Germinal center (tissue), 1 donor: ENCODE measurements at places on chromosomes 3 and 15.

GRCh38 chr3:99366663-99367429 is 271.5 kb upstream of the COL8A1 start:
- DNase-seq, result no peak

DNA sequence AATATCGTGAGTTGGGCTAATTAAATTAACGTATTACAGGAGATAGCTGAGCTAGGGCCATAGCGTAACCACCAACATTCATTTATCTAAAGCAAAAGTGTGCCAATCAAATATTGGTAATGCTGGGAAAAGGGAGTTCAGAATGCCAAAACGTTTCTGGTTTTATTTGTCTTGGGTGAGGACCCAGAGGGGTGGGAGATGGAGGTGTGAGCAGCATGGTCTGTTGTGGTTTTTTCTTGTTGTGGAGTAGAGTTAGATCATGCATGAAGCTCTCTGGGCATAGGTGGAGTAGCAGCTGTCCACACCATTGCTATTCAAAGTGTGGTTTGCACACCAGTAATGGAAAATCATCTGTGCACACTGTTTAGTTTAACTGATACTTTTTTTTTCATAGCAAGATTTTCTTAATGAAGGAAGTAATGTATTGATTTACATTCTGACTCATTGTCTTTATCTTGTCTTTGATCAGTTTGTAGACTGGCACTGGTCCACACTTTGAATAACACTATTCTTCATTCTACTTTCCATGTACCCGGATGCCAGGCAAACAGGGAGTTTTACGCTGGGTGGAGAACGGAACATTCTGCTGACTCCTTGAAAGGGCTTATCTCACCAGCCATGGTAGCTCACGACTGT is 50.8 kb upstream of the CRTC3 start:
- no peak for DNase-seq

DNA sequence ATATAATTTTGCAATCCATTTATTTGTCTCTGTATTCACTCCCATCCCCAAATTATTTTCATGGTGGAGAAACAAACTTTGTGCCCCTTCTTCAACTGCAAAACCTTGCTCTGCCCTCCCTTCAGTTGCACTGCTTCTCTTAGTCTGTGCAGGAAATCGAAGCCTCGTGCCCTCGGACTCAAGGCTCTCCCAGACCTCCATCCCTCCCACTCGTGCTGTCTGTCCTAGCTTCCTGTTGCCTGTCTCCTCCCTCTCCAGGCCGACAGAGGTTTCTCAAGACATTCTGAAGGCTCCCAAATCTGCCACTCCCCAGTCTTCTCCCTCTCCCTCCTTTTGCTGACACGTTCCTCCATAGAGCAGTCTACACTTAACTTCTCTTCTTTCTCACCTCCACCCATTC is 177.6 kb downstream of the PDZRN3 start:
- no peak for DNase-seq

DNA sequence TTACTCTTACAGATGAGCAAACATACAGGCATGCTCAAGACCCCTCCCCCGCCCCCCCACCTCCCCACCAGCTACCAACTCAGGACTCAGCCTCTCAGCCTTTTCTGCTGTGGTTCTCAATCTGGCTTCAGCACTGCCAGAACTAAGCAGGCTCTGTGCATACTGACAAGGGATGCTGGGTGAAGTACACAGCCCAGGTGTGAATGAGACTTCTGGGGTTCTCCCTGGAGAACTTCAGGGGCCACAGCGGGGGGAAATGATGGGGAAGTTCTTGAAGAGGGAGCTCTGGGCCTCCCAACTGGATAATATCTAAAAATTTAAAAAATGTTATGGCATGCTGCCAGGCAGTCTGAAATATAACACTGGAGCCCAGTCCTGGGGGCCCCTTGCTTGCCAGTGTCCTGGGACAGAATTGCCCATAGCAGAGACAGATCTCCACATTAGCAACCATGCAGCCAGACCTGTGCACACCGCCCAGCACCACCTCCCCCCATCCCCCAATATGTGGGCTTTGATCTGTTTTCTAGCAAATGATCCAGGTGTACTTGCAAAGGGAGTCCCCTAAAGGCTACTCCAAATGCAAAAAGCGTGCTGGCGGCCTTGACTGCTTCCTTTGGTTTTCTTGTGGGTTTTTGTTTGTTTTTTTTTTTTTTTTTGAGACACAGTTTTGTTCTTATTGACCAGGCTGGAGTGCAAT is 41.4 kb downstream of the PGPEP1L start:
- DNase-seq, result no peak

DNA sequence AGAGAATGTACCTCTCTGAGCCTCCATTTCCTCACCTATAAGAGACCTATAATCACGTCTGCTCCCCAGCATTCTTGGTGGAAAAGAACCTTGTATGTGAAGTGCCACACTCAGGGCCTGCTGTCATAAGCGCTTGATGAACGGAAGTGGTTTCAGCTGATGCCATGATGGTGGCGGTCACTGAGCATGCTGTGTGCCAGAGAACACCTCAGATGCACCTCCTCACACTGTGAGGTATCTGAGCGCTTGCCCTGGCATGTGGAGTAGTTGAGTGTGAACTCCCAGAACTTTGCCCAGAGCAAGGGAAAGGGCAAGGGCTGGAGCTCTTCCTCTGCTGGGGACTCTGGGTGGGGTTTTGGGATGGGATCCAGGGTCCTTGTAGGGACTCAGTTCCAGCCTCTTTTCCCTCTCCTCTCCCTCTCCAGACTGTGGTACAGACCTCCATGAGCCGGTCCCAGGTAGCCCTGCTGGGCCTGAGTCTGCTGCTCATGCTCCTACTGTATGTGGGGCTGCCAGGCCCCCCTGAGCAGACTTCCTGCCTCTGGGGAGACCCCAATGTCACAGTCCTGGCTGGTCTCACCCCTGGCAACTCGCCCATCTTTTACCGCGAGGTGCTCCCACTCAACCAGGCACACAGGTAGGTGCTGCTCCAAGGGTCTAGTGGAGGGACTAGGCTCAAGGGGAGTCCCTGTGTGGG is 2.7 kb downstream of the ABHD14A start:
- DNase-seq, result no peak

DNA sequence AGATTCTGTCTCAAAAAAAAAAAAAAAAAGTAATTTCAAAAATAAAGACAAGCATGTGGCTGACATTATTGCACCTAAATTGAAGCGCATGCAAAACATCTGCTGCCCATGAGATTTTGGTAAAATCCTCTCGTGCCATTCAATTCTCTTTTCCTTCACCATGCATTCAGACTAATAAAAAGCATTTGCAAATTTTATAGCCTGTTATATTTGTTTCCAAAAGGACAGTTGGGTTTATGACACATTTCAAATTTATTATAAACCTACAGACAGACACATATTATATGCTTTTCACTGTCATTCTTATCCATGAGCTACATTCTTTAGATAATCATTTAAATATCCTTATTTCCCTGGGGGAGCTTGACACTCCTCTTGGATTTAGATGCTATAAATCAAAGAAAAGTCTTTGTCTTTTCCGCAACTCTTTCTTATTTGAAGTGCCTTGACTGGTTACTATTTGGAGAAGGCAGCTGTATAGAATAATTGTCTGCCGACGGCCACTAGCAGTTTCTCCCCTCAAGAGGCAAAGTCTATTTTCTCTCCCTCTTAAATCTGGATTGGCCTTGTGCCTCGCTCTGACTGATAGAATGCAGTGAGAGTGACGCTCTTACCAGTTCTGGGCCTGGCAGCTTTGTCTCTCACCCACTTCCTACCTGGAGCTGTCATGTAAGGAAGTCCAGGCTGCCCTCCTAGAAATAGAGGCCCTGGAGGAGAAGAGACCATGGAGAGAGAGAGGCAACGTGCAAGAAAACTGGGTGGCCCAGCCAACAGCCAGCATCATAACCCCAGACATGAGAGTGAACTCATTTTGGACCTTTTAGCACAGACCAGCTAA is 6.8 kb upstream of the LRIG1 start:
- no peak for DNase-seq

DNA sequence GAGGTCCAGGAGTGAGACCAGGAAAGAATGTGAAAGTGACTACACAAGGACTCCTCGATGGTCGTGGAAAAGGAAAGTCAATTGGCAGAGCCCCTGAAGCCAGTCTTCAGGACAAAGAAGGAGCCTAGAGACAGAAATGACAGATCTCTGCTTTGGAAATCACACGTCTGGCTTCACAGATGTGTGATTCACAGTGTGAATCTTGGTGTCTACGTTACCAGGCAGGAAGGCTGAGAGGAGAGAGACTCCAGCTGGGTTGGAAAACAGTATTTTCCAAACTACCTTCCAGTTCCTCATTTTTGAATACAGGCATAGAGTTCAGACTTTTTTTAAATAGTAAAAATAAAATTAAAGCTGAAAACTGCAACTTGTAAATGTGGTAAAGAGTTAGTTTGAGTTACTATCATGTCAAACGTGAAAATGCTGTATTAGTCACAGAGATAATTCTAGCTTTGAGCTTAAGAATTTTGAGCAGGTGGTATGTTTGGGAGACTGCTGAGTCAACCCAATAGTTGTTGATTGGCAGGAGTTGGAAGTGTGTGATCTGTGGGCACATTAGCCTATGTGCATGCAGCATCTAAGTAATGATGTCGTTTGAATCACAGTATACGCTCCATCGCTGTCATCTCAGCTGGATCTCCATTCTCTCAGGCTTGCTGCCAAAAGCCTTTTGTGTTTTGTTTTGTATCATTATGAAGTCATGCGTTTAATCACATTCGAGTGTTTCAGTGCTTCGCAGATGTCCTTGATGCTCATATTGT is 6.0 kb downstream of the CCR2 start:
- DNase-seq, result no peak

- DNase-seq, result no peak
Measured at GRCh38 chr15:49621887-49622286, 1.0 kb downstream of the DTWD1 start.

GRCh38 chr15:47669221-47669620 is 48.1 kb upstream of the SEMA6D start:
- DNase-seq, result no peak

GRCh38 chr3:24428481-24428880 is 66.2 kb downstream of the THRB start:
- DNase-seq, result no peak

DNA sequence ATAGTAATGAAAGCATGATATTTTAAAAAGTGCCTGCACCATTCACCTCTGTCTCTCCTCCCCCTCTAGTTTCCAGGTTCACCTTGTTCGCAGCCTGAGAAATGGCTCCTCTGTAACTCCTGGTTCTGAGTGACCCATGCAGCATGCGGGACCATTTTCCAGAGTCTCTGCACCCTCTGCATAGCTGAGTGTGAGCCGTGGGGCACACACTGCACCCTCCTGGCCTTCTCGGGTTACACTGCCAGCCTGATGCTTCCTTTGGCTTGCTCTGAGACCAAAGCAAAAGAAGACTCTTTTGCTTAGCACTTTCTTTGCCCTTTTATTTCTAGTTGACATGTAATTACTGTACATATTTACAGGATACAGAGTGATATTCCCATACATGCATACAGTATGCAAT is 287.3 kb downstream of the GABRG3 start:
- no peak for DNase-seq

DNA sequence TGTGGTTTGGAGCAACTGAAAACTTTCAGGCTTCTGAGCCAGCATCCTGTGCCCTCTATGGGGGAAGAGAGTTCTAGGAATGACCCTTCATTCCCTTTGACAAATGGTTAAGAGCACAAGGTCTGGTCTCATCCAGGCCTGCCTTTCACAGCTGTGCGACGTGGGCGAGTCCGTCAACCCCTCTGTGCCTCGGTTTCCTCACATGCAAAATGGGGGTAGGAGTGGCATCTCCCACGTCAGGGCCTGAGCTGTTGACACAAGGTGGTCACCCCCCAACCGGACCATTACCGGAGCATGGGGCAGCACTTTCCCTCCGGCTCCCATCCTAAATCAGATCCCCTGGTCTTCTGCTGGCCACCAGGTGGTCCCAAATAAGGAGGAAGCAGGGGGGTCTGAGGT is 70.4 kb downstream of the ATP2B2 start:
- no peak for DNase-seq

DNA sequence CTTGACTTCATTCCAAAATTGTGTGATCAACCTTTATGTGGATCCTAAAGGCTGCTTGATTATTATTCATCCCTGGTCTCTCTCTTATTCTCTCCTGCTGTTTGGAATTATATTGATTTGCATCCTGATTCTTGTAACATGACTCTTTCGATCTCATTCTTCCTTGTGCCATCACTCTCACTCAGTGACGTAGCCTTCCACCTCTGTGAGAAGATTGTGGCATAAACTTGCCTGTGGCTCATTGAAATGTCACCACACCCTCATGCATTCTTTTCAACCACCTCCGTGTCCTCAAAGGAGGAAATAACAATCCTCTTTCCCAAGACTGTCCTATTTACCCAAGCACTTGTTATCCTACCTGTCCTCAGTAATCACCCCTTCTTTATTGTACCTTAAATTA is 41.3 kb upstream of the GCNT3 start:
- no peak for DNase-seq

- DNase-seq, result no peak
Measured at GRCh38 chr3:13711911-13712650, 163.2 kb downstream of the FBLN2 start.

- no peak for DNase-seq
Measured at GRCh38 chr3:143099690-143100089, 19.9 kb upstream of the CHST2 start.

DNA sequence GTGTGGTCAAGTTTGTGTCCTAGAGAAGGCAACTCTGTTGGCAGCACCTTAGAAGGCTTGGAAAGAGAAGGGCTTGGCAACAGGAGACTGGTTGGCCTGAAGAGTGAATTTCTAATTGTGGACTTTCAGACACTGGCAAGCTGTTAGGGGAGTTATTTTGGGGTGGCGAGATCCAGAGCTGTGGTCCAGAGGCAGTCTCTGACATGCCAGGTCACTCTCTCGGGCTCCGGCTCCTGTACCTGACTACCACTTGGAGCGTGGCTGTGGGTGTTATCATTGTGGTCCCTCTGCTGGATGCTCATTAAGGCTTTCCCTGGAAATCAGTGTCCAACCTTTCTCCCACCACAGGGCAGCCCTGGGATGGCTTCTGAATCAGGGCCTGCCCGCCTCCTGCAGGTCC is 209.0 kb downstream of the SLCO3A1 start:
- no peak for DNase-seq

DNA sequence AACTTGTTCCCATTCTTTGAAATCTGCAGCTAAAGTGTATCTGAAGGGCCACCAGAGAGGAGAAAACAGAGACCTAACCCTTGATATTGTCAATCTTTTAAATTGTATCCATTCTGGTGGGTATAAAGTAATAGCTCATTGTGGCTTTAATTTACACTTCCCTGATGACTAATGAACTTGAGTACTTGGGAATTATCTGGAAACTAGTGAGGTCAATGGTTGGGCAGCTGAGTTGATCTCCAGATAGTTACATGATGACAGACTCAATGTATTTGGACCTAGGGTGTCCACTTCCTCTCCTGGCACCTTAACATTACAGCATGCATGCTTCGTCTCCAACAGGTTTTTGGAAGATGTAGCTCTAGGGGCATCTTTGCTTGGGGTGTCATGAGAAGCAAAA is 195.2 kb downstream of the PDCD6IP start:
- DNase-seq, result no peak
